Occipital lobe (tissue), 3 donors: ENCODE measurements at places on chromosomes 1 and 21. TPM values are rescaled to one million over a fixed set of nuclear protein-coding genes. Genes with fewer than 3 reads are reported as not detected.

LCE3D gene
- not detected for total RNA-seq

CFHR4 gene
- total RNA-seq = 0.31 TPM

EXTL2 gene
- 34.5 TPM for total RNA-seq

ACKR1 gene
- 0.62 TPM for total RNA-seq

RCSD1 gene
- total RNA-seq = 6.9 TPM

UBXN10 gene
- 1.6 TPM for total RNA-seq

LCE6A gene
- not detected for total RNA-seq

PGBD5 gene
- 25.6 TPM for total RNA-seq

GPR3 gene
- not detected for total RNA-seq

KLHDC9 gene
- total RNA-seq = 0.78 TPM

C1orf159 gene
- total RNA-seq = 5.5 TPM

FCAMR gene
- total RNA-seq = not detected

DCST1 gene
- total RNA-seq = not detected

- peak; percentile 12 for DNase-seq
Measured at GRCh38 chr1:36133484-36133883, 8.5 kb upstream of the COL8A2 start.

DNA sequence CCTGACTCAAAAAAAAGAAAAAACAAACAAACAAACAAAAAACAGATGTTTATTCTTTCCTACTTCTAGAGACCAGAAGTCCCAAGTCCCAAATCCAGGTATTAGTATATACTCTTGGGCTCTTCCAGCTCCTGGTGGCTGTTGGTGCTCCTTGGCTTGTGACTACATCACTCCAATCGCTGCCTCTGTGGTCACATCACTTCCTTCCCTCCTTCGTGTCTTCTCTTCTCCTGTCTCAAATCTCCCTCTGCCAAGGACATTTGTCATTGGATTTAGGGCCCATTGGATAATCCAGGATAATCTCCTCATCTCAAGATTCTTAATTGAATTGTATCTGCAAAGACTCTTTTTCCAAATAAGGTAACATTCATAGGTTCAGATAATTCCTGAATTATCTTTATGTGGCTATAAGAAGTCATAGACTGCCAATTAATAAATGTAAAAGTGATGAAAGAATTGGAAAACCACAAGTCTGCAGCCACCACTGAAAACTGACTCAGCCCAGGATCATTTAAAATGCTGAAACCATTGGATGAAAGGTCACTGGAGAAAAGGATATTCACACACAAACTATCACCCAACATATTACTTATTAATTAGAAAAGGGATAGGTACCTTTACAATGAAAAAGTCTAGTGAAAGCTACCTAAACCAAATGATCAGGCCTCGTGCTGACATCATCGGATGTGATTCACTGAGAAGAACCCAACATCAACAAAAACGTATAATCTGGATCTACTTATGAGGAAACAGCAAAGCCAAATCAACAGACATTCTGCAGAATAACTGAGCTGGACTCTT, 67.1 kb downstream of the ZNF281 start:
- DNase-seq = no peak

DNA sequence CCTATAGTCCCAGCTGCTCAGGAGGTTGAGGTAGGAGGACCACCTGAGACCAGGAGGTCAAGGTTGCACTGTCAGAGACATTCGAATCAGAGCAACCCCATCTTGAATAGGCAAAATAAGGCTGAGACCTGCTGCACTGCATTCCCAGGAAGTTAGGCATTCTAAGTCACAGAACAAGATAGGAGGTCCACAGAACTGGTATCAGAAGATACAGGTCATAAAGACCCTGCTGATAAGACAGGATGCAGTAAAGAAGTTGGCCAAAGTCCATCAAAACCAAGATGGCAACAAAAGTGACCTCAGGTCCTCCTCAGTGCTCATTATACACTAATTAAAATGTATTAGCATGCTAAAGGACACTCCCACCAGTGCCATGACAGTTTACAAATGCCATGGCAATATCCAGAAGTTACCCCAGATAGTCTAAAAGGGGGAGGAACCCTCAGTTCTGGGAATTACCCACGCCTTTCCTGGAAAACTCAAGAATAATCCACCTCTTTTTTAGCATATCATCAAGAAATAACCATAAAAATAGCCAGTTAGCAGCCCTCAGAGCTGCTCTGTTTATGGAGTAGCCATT, 65.2 kb upstream of the KLHDC7A start:
- DNase-seq = no peak

GRCh38 chr1:156386134-156386901, 17.3 kb downstream of the RHBG start:
- no peak for DNase-seq

- DNase-seq = no peak
Measured at GRCh38 chr1:2376931-2377672, 14.3 kb downstream of the MORN1 start.

DNA sequence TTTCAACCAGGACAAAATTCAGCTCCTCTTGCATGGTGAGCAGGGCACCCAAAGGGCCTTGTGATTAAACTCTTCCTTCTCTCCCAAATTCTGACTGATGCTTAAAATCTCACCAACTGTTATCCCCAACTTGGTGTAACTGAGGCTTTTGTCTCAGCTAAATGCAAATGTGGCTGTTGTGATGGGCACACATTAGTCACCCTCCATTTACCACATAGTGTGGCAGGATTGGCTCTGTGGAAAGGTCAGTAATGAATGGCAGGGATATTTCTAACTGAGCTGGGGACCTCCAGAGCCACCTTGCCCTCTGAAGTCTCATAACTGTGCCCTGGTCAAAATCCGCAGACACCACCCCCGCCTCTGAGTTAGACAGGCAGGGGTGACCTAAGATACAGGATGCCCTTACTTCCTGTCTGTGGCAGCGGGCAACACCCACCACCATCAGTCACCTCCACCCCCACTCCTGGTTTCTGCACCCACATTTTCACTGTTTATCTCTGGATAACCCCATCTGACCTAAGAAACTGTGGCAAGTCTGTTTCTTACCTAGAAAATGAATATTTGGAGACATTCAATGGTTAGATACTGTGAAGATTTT, 25.4 kb upstream of the RGS16 start:
- DNase-seq = no peak

GRCh38 chr1:152622803-152623202, at the start of gene LCE3A:
LCE3A (minus strand) TSS chr1:152623103; CDS start chr1:152623103, 0 bp downstream.
- DNase-seq = no peak

GRCh38 chr1:4573526-4573925, 80.9 kb upstream of the AJAP1 start:
- DNase-seq = no peak

DNA sequence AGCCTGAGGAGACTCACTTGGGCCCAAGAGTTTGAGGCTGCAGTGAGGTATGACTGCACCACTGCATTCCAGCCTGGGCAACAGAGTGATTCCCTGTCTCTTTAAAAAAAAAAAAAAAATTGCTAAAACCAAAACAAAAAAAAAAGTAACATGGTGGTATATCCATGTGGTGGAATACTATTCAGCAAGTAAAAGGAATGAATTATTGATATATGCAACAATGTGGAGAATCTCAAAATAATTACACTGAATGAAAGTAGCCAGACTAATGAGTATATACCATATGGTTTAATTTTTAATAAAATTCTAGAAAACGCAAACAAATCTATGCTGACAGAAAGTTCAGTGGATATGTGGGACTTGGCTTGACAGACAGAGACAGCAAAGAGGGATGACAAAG, 80.3 kb upstream of the DMRTA2 start:
- no peak for DNase-seq

GRCh38 chr1:11413986-11414391, 65.0 kb upstream of the DISP3 start:
- no peak for DNase-seq

- no peak for DNase-seq
Measured at GRCh38 chr1:3074800-3075199, 5.8 kb downstream of the PRDM16 start.

DNA sequence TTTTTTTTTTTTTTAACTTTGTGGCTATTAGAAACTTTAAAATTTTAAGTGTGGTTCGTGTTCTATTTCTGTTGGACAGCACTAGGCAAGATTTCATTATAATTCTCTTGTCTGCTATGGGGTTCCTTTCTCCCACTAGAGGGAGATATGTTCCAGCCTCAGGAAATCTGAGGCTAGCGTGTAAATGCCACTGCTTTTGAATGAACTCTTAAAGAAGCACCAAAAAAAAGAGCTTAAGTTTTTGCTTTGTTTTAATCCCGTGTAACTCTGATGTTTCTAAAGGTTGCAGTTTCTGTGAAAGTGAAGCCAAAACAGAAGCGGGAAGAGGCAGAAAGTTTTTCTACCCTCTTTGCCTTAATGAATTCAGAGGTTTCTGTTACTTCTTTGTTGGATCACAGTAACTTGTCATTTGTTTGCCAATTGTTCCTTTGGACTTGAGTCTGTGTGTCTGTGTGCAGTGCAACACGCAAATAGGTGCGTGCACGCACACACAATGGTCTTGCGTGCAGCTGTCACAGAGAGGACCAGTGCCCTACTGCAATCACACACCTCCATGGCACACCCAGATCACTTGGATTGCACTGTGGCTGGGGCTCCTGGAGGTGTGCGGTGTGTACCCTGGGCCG, 32.3 kb downstream of the HHAT start:
- DNase-seq = no peak

DNA sequence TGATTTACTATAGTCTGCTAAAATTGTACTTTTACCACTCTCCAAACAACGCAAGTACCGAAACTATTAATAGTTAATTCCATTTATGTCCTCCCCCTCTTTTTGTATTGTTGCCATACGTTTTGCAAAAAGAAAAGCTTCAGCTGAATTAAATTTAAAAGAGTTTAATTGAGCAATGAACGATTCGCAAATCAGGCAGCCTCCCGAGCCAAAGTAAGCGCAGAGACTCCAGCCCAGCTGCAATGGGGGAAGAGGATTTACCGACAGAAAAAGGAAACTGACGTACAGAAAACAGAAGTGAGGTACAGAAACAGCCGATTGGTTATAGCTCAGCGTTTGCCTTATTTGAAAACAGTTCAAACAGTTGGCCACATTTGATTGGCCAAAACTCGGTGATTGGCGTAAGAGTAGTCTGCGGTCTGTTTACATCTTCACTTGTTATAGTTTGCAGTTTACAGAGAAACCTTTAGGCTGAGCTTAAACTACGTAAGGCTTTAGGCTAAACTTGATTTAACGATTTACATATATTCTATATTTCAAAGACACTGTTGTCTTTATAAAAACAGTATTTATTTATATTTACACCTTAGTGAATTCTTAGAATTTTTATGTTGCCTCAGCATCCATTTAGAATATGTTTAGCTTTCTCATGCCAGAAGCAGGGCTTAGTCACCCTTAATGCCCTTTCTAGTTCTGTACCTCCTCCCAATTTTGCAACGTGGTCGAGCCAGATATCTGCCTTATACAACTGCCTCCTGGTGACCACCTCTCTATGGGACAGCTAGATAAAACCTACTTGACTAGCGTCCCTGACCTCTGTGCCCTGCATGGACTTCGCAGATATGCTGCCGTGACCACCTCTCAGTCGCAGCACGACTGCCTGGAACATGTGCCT, 23.8 kb downstream of the CR1 start:
- no peak for DNase-seq

DNA sequence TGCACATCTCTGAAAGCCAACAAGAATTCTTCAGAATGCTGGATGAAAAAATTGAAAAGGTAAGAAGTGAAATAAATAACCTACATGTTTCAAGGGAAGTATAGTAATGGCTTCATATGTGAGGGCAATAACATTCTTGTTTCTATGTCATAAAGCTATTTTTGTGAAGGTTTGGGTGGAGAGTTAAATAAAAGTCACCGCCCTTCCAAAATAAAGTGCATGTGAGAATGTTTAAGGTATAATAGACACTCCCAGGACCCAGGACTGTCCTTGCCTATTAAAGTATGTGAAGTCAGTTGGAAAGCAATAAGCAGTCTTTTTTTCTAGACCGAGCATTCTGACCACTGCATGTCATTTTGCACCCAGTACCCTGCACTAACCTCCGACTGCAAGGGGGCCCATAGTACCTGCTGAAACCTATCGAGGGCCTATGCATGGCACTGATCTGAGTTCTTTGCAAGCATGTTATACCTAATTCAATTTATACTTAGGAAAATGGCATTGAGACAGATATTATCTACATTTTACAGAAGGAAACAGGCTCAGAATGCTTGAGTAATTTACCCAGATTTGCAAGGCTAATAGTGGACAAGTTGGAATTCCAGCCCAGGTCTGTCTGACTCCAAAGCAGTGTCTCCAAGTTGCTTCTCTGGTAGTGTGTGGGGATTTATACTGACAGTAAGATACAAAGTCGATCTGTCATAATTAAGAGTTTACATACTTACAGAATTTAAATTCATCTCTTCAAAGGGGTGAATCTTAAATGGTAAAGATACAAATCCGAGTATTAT, 156.1 kb downstream of the EDEM3 start:
- no peak for DNase-seq

- DNase-seq = no peak
Measured at GRCh38 chr1:200328379-200328778, 81.5 kb downstream of the ZNF281 start.

GRCh38 chr1:185837711-185838110, 103.5 kb downstream of the HMCN1 start:
- DNase-seq = no peak

GRCh38 chr1:87959236-87959635, 630.6 kb downstream of the LMO4 start:
- DNase-seq = no peak

DNA sequence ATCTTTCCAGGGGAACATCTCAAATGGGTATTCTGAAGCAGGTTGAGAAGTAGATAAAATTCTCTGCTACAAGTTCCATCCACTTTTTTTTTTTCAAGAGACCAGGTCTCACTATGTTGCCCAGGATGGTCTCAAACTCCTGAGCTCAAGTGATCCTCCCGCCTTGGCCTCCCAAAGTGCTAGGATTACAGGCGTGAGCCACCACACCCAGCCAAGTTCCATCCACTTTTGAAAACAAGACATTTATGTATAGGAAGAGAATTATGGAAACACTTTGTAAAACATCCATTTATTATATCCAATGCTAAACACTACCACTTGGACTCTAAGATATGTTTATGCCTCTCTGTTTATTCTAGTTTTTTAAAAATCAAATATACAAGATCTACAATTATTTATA, 13.4 kb downstream of the HNRNPU start:
- no peak for DNase-seq

DNA sequence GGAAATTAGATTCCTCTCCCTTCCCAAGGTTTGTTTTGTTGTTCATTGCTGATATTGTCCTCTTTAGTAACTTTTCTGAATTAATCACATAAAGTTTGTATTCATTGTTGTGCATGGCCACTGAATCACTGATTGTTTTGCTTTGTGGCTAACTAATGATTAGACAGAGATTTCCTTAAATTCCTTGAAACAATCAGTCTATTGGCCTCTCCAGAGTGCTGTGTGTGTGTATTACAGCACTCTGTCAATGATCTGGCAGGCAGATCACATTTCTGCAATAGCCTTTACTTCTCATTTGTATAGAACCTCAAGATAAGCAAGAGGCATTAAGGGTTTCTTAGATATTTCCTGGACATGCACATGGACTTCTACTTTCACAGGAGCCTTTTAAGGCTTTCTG, 78.6 kb downstream of the DUSP10 start:
- DNase-seq = no peak
